ENCODE measurements at places on chromosomes 2 and 18. TPM values are rescaled to one million over a fixed set of nuclear protein-coding genes. Genes with fewer than 3 reads are reported as not detected.

Gene HOXD3
- not detected for total RNA-seq

Gene LIMS3
- not detected for total RNA-seq

Gene MAL
- total RNA-seq = 237 TPM

DNA sequence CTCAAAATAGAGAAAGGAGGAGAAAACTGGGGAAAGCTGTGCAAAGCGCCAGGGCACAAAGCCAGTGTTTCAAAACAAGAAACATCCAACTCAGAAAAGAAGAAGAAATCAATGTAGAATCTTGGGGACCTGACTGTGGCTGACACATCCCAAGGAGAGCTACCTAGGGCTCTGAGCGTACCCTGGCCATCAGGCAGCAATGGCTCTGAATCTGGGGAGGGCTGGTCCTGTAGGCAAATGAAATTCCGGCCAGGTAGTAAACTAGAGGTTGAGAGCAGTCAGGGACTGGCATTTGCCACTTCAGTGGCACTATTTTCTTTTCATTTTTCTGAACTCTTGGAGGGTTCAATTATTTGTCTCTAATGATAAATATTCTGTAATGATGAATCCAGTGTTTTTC is 525.8 kb downstream of the STK39 start:
- DNase-seq = no peak

DNA sequence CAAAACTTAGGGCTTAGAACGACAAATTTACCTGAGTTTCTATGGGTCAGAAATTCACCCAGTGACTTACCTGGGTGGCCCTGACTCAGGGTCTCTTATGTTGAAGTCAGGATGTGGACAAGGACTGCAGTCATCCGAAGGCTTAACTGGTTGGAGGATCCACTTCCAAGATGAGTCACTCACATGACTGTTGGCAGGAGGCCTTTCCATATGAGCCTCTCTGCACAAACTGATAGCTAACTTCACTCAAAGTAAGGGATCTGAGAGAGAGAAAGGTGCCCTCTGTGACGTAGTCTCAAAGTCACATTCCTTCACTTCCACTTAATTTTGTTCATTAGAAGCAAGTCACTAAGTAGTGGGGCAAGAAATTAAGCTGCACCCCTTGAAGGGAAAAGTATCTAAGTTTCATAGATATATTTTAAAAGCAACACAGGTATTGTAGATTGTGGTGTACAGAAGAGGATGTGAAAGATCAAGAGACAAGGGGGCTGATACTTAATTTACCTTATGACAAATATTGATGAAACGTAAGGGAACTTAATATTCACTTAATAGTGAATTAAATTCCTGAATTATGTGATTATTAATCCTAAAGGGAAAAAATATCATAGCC is 48.4 kb downstream of the TANK start:
- no peak for DNase-seq

DNA sequence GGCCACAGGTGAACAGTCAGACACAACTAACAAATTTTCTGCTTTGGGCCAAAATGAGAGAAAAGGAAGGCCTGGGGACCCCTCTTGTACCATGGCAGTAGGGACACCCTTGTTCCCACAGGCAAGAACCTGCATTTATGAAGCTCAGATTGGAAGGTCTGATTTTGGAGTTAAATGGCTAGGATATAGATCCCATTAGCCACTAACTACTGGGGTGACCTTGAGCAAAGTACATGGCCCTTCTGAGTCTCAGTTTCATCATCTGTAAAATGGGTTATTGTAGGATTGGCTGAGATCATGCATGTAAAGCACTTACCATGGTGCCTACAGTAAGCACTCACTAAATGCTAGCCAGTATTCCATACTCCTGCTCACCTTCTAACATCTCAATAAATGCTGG is 101.6 kb upstream of the DAPL1 start:
- no peak for DNase-seq

- DNase-seq = peak; percentile 46
Observed at GRCh38 chr2:149068996-149069888, 30.7 kb downstream of the LYPD6B start.

GRCh38 chr2:150548527-150548926 is 61.1 kb upstream of the RND3 start:
- no peak for DNase-seq

DNA sequence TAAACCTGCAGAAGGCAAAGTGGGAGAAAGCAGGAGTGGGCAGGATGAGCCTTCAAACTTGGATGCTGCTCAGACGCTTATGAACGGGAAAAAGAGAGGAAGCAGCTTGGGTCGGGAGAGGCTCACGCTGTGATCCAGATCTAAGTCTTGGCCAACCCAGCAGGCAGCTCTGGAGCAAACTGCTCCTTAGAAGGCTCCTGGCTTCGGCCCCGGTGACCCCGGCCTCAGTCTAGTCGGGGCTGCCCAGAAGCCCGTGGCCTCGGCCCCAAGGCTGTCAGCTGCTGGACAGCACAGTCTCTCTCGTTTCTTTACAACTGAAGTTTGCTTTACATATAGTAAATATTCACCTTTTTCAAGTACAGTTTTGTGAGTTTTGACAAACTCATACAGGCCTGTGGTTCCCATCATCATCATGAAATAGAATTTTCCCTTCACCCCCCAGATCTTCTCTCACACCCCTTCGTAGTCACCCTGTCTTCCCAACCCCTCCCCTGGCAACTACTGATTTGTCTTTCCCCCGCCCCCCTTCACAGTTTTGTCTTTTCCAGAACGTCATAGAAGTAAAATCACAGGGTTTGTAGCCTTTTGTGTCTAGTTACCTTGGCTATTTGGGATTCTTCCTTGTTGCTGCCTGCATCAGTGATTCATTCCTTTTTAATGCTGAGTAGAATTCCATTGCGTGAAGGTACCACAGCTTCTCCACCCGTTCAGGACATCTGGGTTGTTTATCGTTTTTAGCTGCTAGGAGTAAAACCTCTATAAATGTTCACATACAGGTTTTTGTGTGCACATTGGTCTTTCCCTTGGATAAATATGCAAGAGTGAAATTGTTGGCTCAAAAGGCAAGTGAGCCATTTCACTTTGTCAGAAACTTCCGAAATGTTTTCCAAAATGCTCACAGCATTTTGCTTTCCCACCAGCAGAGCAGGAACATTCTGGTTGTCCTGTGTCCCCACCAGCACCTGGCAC is 35.1 kb downstream of the MYO7B start:
- no peak for DNase-seq

GRCh38 chr2:10504370-10504993 is 56.4 kb upstream of the ODC1 start:
- DNase-seq = no peak

Data from activated CD4-positive, alpha-beta T cell treated with anti-CD3 and anti-CD28 coated beads, Interleukin-2, amount 10 ng/mL, durations not matched to agents 7 days and 5 days (primary cell).